ENCODE measurements at places on chromosomes 5 and 9.

DNA sequence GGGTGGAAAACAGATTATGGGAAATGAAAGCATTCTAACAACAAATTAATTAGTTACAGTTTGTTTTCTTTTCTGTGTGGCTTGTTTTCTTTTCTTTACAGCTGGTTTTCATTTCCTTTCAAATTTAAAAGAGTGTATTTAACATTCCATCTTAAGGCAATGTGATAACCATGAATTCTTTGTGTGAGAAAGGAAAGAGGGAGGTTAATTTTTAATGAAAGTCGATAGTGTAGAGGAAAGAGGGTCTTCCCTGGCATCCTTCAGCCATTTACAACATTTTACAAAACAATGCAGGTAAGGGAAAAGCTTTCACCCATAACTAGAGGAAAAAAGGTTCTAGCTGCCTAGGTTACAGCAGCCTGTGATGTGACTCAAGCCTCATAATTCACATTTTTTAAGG is 43.9 kb upstream of the IL33 start:
- DNase-seq, result no peak

DNA sequence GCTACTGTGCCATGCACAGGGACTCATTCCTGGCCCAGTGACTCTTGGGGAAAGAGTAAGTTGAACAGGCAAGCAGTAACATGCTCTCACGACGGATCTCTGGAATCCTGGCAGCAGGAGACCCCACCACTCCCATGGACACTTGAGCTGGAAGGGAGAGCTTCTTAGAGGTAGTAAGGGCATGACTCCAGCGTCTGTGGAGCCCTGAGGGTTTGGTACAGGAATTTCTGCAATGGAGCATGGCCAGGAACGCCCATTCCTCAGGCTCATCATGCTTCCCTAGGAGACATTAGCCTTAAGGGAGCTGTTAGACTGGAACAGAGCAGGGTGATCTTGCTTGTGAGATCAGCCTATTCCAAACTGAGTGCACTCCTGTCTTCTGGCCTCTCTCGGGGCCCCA is 212.9 kb downstream of the MAT2B start:
- DNase-seq, result no peak

- no peak for DNase-seq
Observed at GRCh38 chr5:71586052-71586940, 844 bp upstream of the MCCC2 start.

- DNase-seq, result no peak
Observed at GRCh38 chr9:38073882-38074281, 4.9 kb upstream of the SHB start.

DNA sequence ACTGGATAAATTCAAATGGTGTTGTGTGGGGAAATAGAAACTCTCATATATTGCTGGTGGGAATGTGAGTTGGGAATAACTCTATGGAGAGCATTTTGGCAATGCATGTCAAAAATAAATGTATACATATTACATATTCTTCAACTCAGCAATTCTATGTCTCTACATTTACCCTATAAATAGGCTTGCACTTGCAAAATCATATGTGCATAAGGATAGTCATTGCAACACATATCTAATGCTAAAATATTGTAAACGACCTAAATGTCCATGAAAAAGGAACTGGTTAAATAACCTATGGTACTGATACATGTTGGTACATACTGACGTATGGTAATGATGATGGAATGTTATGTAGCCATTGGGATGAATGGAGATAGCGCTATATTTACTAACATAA is 94.5 kb upstream of the CHD1 start:
- DNase-seq, result no peak

GRCh38 chr9:110446171-110446570 is 108.5 kb upstream of the TXNDC8 start:
- no peak for DNase-seq

DNA sequence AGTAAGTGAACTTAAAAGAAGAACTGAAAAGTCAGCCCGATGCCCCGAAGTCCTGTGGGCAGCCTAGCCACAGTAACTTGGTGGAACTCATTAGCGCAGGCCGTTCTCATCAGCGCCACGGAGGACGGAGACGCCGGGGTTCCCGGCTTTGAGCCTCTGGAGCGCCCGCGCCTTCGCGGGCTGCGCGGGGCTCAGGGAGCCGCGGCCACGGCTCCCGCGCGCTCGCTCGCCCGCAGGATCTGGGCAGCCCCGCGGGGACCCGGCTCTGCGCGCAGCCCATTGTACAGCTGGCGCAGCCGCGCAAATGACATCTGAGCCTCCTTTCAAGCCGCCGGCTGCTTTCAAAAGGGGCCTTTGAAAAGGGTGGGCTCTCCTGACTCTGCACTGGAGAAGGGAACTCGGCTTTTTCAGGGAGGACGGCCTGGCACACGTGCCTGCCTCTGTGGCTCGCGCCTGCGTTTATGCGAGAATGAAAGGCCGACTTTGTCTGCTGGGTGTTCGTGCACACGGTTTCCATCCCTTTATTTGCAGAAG is 40.7 kb downstream of the TLR4 start:
- no peak for DNase-seq

DNA sequence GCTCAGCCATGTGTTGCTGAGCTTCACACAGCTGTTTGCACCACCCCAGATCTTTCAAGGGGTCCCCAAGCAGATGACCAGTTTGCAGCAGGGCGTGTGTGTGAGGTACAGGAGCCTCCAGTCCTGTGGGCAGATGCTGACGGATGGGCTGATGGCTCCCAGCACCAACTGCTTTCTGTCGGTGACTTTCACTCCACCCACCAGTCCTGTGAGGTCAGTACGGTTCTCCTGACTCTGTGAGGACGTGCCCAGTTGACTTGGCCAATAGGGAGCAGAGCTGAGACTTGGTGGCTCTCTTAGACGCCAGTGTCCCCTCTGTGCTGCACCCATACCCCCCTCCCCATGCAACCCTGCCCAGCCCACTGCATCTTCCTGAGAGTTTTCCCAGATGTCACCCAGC is 19.7 kb downstream of the COL5A1 start:
- DNase-seq, result no peak

- no peak for DNase-seq
Observed at GRCh38 chr9:121566481-121567465, 67.1 kb upstream of the GGTA1 start.

GRCh38 chr9:109381011-109381729 is 60.3 kb upstream of the EPB41L4B start:
- DNase-seq, result no peak

- DNase-seq, result peak; percentile 61
Observed at GRCh38 chr5:14728459-14728938, 64.0 kb downstream of the OTULIN start.

DNA sequence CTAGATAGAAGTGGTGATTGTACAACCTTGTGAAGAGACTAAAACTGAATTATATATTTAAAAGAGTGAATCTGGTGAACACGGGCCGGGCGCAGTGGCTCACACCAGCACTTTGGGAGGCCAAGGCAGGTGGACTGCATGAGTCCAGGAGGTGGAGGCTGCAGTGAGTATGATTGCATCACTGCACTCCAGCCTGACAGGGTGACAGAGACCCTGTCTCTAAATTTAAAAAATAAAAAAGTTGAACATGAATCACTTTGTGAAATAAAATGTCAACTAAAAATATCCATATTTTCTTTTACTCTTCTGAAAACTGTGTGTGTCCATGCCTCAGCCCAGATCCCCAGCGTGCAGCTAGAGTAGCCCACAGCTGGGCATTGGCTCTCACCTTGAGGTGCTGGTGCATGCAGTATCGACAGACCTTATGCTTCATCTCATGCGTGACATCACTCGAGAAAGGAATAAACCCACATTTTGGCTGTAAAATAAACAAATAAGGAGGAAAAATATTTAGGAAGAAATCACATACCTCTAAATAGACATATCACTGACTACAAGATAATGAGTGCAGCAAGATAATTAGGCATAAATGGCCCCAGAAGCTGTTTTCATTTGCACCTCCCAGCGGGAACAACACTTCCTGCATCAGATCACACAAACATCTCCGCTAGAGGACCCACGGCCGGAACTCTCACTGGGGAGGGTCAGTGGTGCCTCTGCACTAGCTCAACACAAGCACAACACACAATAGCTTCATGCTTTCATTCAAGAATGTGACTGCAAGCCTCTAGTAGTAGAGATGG is 22.1 kb downstream of the IPPK start:
- DNase-seq, result peak; percentile 20

GRCh38 chr9:114845373-114845772 is 39.5 kb upstream of the TNFSF15 start:
- no peak for DNase-seq

DNA sequence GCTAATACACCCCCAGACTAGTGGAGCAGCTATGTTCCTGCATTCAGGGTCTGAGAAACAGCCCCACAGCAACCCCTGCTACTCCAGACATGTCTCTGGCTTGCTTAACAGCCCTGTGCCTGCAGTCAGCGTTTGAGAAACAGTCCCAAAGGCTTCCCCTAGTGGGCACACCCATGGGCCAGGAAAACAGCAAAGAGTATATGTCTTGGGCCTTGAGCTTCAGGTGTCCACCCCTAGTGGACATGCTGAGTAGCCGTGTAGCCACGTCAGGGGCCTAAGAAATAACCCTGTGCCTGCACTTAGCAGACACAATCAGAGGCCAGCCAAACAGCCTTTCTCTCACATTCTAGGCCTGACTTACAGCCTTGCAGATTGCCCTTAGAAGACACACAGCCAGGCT is 698.6 kb downstream of the PTPRD start:
- DNase-seq, result no peak

- peak; percentile 25 for DNase-seq
Observed at GRCh38 chr9:75930730-75931321, 40.4 kb downstream of the PCSK5 start.

- DNase-seq, result no peak
Observed at GRCh38 chr5:141382469-141383294, at the start of gene PCDHGA7. Gene PCDHGA7, plus strand, starts transcription at chr5:141382742. Its CDS starts 158 bp downstream, at chr5:141382900.

GRCh38 chr5:52789378-52789777 is 1.7 kb downstream of the ITGA1 start:
- no peak for DNase-seq

DNA sequence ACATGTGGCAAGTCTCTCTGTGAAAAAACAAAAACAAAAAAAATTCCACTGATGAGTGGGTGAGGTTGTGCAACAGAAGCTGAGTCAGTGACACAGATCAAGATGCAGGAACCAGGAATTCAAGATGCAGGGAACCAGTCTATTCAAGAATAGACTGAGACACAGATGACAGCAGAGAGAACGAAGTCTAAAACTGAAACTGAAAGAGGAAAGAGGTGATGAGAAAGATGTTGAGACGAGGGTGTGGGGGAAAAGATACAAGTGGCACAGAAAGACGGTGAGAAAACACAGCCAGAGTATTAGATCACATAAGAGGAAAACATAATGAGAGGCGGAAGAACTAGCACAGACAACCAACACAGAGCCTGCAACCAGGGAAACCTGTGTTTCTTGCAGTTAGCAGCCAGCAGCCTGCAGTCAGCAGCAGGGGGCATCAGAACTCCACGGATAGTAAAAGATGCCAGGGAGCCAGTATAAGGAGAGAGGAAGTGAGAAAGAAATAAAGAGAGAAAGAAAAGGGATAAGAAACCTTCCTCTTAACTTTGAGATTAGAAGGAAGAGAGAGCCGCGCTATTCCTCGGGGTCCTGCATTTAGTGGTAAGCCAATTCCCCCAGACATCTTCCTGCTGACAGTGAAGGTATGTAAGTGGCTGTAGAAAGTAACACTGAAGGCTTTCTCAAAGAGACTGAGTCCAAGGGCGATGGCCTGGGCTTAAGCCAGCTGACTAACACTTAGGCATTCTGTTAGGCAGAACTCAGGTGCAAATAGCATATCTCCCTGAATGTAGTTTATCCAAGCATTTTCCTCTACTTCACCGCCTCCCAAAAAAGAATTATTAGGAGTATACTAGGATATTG is 79.0 kb downstream of the TLR4 start:
- DNase-seq, result peak; percentile 89

DNA sequence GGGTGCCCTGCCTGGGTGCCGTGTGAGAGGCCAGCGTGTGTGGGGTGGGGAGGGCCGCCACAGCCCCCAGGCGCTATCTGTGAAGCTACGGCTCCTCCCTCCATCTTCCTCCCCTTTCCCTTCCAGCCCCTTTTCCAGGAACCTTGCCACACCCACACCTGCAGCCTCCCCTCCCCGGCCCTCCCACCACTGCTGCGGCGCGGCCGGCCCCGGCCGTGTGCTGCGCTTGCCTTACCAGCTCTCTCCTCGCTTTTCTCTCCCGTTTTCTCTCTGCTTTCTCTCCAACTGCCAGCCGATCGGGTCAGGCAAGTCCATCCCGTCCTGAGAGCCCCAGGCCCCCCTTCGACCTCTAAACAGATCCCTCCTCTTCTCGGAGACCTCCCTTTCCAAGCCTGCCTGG is 21.4 kb downstream of the GOLGA2 start:
- no peak for DNase-seq

DNA sequence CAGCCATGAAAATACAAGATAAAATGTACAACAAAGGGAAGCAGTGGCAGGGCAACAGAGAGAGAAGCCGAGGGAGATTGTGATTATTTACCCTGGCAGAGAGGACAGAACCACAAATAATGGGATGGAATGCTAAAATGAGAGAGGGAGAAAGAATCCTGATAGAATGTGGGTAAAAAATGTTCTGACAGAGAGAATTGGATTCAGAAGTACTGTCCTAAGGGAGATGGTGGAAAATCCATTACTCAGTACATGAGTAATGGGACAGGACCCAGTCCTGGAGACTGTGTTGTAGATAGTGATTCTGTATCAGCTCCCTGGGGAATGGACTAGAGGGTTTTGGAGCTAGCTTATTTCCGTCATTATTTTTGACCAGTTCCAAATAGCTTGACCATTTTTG is 831.5 kb downstream of the MAT2B start:
- DNase-seq, result no peak

- DNase-seq, result no peak
Observed at GRCh38 chr9:108913391-108913790, 20.5 kb downstream of the ELP1 start.

DNA sequence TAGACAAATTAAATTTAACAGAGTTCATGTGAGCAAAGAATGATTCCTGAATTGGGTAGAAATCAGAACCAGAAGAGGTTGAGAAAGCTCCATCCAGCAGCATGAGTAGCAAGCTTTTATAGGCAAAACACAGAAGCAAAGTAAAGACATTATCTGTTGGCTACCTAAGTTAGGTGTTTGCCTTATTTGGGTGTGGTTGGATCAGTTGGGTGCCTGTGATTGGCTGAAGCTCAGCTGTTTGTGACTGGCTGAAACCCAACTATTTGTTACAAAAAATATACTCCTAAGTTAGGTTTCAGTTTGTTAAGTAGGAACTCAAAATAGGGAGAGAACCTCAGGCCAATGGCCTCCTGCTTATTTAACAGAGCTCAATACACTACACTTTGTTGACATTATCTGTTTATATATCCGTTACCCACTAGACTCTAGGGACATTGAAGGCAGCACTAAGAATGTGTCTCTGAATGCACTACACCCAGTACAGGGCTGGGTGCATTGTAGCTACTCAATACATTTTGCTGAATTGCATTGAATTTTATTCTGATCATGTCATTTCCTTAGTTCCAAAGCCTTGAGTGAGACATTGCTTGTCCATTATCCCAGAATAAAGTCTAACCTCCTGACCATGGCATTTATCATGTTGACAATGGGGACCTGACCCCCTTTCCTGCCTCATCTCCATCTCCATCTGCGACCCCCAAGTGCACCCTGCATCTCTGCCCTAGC is 98.7 kb downstream of the CCDC192 start:
- no peak for DNase-seq

Measured in stomach (tissue), 19 donors.